Cardiac muscle cell (in vitro differentiated cells and primary cell): ENCODE measurements at places on chromosomes 5 and 9. TPM values are rescaled to one million over a fixed set of nuclear protein-coding genes. Genes with fewer than 3 reads are reported as not detected.

GRCh38 chr5:174609116-174609515, 115.3 kb upstream of the MSX2 start:
- no peak for DNase-seq

- DNase-seq, result no peak
Measured at GRCh38 chr9:13089666-13090065, 189.8 kb downstream of the MPDZ start.

- peak; percentile 64 for DNase-seq
Measured at GRCh38 chr9:85425153-85425611, 316.6 kb downstream of the AGTPBP1 start.

DNA sequence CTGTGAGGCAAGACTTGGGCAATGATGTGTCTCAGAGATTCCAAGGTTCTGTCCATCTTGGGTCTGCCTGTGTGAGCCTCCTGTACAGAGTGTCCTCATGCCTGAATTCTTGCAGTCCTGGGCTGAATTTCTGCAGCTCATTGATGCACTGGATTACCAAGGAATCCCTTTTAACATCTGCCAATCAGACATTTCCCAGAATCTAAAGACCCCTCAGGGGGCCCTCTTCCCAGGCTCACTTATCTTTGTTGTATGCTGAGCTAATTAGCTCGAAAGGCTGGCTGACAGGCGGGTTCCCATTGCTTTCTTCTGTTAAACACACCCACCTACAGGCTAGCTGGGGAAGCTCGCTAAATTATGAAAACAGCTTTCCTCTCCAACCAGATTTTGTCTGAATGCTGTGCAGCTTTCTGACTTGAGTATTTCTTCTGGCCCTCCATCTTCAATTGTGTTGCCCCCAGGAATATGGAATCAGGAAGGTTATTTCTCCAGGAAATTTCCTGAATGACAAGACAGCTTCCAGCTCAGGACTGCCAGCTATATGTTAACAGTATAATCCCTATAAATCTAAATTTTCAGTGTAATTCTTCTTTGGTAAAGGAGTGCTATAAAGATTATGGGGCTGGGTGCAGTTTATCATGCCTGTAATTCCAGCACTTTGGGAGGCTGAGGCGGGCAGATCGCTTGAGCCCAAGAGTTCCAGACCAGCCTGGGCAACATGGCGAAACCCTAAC, at the start of gene LIX1:
LIX1 (minus strand) TSS at position 91 of the 734 bp plus-strand sequence; CDS start at position 56, 35 bp downstream.
- DNase-seq, result peak; percentile 85

DNA sequence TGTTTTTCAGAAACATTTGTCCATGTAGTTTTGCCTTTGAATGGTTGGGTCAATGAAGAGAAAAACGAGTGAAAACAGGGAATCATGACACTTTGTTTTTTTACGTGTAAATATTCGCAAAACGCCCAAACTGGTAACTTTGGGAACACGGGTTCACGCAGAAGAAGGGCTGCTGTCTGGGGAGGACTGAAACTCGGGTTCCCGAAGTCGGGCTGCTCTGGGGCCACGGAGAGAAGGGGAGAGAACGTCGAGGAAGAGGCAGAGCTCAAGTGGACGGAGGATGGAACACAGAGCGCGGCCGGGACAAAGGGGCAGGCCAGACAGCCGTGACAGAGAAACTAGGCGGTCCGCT, 478 bp upstream of the SETD9 start:
- no peak for DNase-seq

- DNase-seq, result no peak
Measured at GRCh38 chr9:135289081-135289491, 190.5 kb upstream of the PPP1R26 start.

DNA sequence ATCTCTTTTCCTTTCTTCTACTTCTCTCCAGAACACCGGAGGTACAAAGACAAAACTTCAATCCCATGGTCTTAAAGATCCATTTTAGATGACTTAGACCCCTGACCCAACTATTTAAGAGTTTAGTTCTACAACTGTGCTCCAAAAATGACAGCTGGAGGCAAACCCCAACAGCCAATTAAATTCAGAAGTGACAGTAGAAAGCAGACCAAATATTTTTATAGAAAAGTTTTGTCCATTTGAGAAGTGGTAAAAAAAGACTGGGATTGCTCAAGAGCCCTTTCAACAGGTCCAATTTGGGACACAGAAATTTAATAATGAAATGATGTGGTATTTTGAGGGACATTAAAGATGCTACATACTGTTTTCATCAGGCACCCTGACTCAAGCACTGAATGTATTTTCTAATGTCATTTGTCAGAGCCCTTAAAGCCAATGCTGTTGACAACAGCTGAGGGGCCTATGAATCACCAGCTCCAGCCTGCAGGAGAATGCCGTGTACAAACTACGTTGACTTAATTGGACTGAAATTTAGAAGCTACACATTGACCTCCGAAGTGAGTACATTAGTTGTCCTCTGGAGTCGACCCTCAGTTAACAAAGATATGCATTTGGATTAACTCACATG, 147.5 kb upstream of the PIK3R1 start:
- no peak for DNase-seq

DNA sequence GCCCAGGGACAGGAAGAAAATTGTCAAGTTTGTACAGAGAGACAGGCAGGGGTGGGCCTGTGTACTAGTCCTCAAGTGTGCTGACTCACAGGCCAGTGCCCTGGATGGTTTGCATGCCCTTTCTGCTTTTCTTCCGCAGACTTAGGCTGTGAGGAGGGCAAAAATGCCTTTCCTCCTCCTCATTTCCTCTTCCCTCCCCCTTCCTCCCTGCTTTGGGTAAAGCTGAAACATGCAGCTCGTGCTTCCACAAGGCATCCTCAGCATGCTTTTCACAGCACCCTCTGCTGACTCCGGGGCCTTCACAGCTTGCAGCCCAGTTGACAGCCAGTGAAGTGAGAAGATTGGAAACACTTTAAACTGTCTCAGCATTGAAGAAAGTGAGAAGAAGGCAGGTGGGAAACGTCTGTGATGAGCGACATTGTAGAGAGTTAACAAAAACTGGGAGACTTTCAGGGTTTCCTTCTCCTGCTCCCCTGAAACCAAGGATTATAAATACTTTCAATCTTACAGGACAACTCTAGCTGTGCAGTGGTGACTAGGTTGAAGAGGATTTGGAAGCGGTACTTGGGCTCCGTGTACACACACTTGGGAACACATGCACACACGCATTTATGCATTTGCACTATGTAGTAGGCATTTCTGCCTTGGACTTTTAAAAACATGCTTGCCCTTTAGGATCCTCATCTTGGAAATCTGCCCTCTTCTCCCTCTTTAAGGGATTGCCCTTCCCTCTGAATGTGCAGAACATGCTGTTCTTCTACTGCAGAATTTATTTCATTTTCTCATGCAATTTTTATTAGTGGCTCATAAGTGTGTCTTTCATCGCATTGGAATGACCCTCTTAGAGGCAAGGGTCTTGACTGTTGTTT, 138.8 kb downstream of the GRIA1 start:
- peak; percentile 97 for DNase-seq

DNA sequence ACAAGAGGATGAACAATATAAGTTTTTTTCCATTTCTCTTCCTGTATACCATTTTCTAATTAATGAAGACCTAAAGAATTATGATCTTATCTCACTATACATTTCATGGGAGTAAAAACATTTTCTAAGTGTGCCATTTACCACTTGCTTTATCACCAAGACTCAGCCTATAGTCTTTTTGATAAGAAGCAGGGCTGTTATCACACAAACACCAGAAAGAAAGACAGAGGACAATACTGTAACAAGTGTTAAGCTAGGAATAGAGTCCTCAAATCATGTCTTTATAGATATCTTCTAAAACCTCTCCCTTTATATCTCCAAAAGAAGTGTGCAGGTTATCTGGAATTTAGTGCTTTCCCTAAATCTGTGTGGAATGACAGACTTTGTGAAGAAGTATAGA, 119.7 kb downstream of the FAM174A start:
- DNase-seq, result no peak

DNA sequence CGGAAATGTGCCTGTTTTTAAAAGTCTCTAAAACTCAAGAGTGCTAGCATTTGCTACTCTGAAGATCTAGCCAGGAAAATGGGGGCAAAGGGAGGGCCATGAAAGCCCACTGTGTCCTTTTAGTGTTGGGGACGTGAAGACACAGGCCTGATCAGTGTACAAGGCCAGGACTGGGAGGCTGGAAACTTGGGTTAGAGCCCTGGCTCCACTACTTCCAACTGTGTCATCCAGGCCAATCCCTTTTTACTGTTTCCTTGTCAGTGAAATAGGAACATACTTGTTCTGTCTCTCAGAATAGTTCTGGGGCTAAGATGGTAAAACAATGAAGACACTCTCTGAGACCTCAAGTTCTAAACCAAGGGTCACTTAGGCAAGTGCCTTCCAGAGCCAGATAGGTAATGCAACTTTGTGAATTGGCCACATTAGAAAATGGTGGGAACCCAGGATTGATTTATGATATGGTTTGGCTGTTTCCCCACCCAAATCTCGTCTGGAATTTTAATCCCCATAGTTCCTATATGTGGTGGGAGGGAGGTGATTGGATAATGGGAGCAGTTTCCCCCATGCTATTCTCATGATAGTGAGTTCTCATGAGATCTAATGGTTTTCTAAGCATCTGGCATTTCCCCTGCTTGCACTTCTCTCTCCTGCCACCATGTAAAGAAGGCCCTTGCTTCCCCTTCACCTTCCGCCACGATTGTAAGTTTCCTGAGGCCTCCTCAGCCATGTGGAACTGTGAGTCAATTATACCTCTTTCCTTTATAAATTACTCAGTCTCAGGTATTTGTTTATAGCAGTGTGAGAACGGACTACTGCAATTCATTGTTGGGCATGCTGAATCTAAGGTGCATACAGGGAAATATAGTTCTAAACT, 30.4 kb upstream of the B4GALT1 start:
- no peak for DNase-seq

- DNase-seq, result no peak
Measured at GRCh38 chr9:134497283-134497860, 144.2 kb upstream of the COL5A1 start.

DNA sequence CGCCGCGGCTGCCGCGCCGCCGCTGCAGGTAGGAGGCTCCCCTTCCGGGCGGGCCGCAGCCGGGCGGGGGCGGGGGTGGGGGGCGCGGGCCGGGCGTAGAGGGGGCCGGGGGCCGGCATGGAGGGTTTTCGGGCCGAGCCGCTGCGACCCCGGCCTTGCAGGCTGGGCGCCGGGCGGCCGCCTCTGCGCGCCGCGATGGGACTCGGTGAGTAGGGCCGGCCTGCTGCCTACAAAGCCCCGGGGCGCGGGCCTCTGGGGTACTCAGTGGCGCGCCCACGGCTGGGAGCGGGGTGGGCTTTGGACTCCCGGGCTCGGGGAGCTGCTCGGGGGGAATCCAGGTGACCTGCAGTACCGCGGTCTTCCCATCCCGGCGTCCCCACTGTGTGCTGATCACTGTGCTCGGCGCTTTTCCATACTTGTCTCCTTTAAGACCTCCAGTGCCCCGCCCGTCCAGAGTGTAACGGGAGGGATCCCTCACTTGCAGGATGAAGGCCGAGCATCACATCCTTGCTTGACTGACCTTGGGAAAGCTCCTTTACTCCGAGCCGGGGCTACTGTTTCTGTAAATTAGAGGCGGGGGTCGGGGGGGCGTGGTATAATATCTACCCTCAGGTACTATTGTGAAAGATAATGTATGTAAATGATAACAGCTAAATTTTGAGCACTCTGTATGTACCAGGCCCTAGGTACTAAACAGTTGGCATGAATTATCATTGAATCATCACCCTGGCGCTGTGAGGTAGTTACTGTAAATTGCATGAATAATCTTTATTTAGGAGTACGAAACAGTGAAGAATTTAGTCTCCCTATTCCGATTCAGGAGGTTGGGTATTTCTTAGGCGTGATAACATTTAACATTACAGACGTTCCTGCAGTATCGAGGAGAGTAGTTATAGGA, 672 bp downstream of the MSANTD3 start:
- peak; percentile 59 for DNase-seq

- DNase-seq, result no peak
Measured at GRCh38 chr5:94432499-94432898, 185.9 kb downstream of the KIAA0825 start.

Gene TEX48
- not detected in 2 replicates for total RNA-seq

Gene C9
- total RNA-seq, result not detected in 2 replicates
